ENCODE measurements at places on chromosomes 13 and 19.
A peak's percentile ranks its signal among the peaks of the same experiment; 100 is the strongest.

DNA sequence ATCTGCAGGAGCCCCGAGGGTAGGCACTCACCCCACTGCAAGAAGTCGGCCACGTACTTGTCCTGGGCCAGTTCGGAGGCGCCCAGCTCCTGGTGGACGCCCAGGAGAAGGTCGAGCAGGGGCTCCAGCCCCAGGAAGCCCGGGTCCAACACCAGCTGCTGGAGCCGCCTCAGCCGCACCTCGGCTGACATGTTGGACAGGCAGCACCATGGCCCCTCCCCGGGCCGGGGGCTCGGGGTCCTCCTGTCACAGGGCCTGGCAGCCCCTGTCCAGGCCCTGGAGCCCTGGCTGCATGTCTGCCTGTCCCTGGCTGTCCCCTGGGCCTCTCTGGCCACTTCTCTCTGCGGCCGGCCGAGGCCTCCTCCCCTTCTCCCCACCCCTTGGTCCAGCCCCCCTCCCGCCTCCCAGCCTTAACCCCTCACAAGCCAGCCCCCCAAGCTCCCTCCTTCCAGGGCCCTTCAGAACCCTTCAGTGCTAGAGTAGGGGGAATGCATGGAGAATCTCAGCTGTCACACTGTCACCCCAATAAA lies at the start of gene DMPK:
Gene DMPK (minus strand): TSS at position 329 of the 530 bp plus-strand sequence. CDS start 138 bp downstream, at position 191.
- DNase-seq = no peak

DNA sequence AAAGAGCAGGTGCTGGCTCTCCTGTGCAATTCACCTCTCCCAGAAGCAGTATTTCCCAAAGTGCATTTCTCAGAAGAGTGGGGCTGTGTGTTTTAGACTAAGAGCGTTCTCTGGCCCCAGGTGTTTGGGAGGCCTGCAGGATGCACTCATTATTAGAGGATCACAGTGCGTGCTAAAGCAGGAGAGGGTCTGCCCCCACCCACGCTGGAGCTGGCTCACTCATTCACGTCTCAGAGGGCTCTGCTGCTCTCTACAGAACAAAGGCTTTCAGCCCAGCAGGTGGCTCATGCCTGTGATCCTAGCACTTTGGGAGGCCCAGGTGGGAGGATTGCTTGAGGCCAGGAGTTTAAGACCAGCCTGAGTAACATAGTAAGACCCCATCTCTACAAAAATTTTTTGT lies 756.7 kb downstream of the UQCRFS1 start:
- no peak for DNase-seq

GRCh38 chr13:33127009-33127551 lies 110.9 kb downstream of the KL start:
- peak; percentile 42 for DNase-seq

- peak; percentile 27 for DNase-seq
Measured at GRCh38 chr19:4456843-4457653, 546 bp downstream of the UBXN6 start.

GRCh38 chr19:44212250-44212865 lies at the start of gene ZNF227:
ZNF227 (plus strand) TSS chr19:44212532; CDS start chr19:44217793, 5,261 bp downstream.
- peak; percentile 91 for DNase-seq

- DNase-seq = no peak
Measured at GRCh38 chr19:42465827-42466280, 23.1 kb upstream of the CXCL17 start.

DNA sequence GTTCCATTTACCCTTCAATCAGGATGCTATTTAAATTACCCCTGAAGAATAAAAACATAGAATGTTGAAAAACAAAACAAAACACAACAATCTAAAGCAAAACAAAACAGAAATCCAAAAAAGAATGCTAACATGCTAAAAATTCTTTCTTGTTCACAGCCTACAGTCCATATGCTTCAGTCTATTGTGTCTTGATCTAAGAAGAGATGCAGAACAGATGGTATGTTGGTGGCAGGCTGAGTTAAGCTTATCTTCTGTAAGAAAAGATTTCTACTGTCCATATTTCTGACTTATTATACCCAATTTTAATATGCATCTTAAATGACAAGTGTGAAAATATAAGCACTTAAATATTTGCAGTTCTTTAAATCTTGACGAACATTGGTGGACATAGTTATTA lies 356.1 kb upstream of the SLITRK1 start:
- no peak for DNase-seq
